ENCODE measurements at places on chromosomes 16 and 17.

- DNase-seq = no peak
Observed at GRCh38 chr16:89786474-89787364, 29.7 kb downstream of the FANCA start.

GRCh38 chr17:79152636-79153035, 78.0 kb downstream of the ENGASE start:
- no peak for DNase-seq

- DNase-seq = no peak
Observed at GRCh38 chr16:69890892-69891282, 60.2 kb upstream of the CLEC18A start.

- DNase-seq = no peak
Observed at GRCh38 chr16:30443631-30444030, 2.0 kb downstream of the SEPHS2 start.

DNA sequence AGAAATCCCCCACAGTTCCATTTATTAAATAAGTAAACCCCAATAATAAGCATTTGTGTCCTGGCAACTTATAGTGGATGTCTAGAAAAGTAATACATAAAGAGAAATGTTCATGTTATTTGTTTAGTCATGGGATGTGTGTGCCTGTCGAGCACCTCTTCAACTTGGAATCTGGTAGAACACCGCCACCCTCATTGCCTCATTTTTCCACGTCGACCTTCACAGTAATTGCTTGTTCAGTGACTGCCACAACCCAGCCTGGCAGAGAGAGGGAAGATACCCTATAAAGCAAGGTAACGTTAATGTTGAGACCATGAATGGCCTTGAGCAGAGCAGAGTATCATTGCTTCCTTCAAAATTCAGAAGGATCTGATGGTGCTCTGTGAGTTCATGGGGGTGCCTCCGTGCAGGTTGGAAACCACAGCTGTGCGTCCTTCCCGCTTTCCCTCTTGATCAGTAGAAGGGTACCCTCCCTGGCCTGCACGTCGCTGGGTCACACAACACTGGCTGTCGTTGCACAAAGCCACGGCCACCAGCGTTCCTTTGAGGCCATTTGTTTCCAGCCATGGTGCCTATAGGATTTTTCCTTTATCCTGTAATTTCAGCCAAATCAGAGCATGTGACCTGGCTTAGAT, 3.7 kb upstream of the DNASE1 start:
- no peak for DNase-seq

DNA sequence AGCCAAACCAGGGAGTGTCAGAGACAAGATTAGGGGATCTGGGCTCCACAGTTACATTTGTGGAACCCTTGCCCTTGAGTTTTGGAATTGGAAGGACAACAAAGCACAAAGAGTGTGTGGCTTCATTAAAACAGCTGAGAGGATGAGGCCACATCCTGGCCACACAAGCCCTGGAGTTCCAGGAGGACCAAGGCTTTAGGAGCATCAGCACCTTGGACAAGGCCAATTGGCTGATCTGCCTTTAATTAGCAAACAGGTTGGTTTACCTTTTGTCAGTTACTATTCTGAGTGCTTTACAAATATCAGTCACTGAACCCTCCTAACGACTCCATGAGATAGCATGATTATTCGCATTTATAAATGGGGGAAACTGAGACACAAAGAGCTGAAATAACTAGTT, 54.7 kb downstream of the SLC6A2 start:
- no peak for DNase-seq

- DNase-seq = peak; percentile 73
Observed at GRCh38 chr16:79628501-79628975, 28.0 kb upstream of the MAF start.

- DNase-seq = no peak
Observed at GRCh38 chr17:82876602-82877379, 37.0 kb upstream of the ZNF750 start.

DNA sequence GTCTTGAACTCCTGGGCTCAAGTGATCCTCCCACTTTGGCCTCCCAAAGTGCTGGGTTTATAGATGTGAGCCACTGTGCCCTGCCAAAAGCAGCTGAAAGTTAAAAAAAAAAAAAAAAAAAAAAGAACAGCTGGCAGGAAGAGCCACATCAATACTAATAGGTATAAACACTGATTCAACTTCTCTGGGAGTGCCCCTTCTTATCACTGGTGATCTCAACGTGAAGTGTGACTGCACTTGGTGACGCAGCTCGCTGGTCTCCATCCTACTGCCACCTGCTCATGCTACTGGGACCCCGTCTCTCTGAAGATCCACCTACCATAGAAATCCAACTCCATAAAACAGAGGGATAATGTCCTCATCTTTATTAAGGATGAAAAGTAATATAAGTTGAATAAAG, 40.8 kb downstream of the RNF157 start:
- DNase-seq = peak; percentile 79

DNA sequence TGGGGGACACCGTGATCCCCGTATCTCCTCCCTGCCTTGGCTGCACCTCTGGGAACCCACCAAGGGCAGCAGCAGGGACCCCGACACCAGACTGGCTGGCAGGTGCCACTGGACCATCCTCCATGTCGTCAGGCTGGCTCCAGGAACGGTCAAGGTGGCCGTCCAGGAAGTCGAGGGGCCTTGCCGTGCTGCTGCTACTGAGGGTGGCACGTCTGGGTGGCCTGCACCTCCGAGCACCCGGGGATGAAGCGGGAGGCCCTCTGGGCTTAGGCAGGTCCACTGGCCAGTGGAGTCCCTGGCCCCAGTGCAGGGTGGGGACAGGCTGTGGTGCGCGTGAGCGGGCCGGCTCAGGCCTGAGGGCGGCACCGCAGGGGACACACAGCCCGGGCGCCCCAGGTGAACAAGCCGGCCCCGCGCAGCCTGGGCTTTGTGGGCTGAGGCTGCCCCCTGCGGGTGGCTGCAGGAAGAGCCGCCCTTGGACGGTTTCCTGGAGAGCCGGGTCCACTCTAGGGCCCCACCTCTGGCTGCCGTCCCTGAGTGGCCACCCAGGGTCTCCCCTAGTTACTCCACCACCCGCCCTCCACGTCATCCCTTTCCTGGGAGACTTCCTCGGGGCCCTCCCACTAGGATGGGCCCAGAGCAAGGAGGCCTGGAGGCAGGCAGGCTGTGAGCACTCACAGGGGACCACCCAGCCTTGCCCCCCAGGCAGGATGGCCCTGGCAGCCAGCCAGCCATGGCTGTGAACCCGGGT, 42.8 kb upstream of the ZC3H18 start:
- DNase-seq = peak; percentile 60

- no peak for DNase-seq
Observed at GRCh38 chr16:87042551-87043230, 274.5 kb downstream of the C16orf95 start.

DNA sequence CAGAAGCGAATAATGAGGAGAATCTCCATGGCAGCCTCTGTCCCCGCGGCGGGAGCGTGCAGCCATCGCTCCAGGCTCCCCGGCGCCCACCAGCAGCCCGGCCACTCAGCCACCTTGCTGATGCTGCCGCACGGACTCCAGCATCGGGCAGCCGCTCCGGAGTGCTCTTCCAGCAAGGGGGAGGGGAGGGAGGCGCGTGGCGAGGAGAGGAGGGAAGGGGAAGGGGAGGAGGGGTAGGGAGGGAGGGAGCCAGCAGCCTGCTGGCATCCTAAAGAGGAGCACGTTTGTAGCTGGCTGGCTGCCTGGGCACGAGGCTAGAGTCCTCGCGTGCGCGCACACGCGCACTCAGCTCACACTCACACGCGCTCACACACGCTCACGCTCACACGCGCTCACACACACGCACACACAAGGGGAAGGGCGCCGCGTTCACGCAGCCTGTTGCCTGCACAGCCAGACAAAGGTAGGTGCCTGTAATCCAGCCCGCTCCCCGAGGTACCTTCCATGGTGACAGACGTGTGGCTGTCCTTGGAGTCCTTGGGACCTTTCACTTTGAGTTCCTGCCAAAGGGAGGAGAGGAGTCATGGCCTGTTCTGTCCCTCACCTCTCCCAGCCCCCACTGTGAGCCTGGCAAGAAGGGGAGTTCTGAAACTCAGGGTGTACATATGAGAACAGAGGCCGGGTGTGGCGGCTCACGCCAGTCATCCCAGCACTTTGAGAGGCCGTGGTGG, 82.1 kb downstream of the TIMM22 start:
- DNase-seq = no peak

DNA sequence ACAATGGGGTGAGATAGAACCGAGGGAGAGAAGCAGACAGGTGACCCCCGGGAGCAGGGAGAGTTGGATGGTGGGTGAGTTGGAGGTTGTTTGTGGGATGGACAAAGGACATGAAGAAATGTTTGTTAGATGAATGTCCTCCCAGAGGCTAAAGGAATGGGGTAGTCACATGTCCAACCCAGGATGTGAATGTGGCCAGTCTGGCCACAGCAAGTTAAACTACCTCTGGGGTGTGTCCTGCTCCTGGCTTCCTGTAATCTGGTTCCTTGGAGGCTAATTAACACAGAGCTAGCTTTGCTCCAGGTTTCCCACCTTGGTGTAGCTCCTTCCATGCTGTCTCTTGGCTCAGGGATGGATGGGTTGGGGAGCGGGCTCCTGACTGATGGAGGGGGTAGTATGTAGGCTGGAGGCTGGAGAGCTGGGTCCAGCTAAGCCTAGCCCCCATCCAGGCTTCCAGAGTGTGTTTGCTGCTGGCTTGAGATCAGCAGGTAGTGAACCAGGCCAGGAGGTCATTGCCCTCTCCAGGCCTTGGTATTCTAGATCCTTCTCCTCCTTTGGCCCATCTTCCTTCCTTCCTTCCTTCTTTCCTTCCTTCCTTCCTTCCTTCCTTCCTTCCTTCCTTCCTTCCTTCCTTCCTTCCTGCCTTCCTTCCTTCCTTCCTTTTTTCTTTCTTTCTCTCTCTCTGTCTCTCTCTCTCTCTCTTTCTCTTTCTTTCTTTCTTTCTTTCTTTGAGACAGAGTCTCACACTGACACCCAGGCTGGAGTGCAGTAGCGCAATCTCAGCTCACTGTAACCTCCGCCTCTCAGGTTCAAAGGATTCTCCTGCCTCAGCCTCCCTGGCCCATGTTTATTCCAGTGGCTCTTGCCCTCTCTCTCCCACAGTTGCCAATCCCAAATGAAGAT, 28.0 kb upstream of the UBE2G1 start:
- no peak for DNase-seq

- no peak for DNase-seq
Observed at GRCh38 chr16:55062442-55062841, 131.8 kb downstream of the IRX5 start.

- DNase-seq = no peak
Observed at GRCh38 chr17:72038427-72038826, 82.4 kb upstream of the SOX9 start.

DNA sequence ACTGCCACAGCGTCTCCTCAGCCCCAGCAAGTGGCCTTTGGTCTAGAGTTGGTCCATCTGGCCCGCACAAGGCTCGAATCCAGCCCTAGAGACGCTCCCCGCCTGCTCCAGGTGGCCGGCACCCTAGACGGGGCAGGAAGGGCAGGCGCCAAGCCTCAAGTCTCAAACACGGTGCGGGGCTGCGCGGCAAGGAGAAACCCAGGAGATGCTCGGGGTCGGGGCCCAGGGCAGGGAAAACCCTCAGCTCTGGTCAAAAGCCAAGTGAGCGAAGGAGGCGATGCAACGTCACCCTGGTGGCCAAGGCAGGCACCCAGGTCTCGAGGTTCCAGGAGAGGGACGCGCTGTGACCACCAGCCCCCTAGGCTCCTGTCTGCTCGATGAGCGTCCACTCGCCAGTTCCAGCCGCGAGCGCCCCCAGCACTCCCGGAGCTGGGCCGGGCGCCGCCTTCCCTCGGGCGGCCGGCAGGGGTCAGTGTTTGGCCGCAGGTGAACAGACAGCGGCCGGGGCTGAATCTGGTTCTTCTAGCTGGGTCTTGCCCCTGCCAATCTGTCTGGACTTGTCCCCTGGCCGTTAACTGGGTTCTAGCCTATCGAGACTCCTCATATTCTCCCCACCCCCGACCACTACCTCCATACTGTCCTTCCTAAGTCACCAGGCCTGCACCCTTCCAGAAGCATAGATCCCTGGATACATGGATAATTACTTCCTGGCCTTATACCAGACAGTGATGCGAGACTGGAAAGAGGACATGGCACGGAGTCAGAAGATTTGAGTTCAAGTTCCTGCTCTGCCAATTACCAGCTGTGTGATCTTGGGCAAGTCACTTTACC, 44.0 kb downstream of the PRAC1 start:
- peak; percentile 67 for DNase-seq

Measured in CD4-positive, alpha-beta T cell treated with Interleukin-15 for 4 hours (primary cell).